Hypothalamus (tissue), 51 donors: ENCODE measurements at places on chromosomes 11 and 22.

DNA sequence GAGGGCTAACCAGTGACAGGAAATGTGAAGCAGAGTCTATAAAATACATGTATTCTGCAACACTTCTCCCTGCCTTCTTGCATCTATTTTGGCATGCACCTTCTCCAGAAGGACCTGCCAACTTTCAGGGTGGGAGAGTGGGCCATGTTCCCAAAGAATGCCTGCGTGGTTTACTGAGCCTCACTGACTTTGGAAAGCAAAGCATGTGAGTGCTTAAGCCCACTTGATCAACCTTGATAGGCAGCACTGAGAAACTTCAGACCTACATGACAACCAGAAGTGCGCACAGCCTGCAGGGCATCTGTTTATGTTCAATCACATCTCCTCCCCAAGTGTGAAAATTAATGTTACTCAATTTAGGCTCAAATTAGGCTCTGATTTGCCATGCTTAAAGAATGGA is 69.2 kb downstream of the AMOTL1 start:
- DNase-seq: no peak

GRCh38 chr22:30289141-30289979 is at the start of gene CASTOR1:
CASTOR1 (minus strand) TSS chr22:30289505; CDS start chr22:30289497, 8 bp downstream.
- DNase-seq: peak; percentile 96

DNA sequence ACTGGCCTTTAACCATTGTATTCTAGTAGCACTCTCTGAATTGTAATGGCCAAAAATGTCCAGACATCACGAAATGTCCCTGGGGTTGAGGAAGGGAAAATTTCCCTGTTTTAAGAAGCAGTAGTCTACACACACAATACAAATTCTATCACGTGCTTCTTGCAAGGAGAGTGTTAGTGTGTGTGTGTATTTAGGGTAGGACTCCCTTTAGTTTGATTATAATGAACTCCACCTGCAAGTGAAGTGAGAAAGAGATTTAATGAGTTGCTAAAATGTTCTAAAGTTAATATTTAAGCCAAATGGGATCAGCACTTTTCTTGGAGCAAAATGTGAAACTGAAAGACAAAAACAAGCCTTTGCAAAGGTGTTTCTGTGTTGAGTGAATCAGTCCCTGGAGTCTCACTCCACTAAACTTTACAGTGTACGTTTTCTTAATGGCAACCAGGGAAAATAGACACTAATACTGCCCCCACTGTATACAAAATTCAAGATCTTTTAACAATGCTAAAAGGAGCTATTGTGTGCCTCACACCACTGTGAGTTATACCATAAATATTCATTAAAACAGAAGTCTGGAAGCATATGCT is 590.3 kb upstream of the TENM4 start:
- DNase-seq: no peak

- DNase-seq: no peak
These were observed 23.4 kb upstream of the ARHGAP20 start for GRCh38 chr11:110735455-110736170.

DNA sequence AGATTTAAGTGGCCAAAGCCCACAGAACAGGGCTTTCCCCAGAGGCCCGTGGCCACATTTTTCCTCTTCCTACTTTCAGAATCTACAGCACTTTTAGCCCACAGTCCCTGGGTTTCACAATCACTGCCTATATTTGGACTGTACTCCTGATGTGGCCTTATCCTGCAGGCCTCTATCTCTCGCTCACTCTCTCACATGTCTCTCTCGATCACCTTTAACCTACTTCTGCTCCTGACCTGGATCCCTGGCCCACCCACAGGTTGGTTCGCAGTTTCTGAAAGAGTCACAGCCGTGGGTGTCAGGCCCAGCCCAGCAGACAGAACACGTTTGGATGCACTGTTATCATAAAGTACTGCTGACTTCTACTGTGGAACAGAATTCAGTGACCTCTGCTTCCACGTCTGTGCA is 55.5 kb downstream of the LARGE1 start:
- DNase-seq: no peak

DNA sequence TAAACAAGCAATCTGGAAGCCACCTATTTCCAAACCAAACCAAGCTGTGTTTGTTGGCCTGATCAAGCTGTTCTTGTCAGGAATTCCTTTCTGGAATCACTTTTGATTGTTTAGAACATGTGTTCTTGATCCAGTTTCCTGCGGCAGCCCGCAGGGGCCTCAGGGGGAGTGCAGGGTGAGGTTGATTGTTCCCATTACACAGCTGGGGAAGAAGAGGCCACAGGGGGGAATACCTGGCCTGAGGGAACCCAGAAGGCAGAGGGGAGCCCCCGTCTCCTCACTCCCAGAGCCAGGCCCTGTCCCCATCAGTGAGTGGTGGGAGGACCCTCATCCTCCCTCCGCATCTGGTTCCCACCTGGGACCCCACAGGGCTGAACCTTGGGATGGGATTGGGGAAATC is 4.2 kb downstream of the MRGPRD start:
- no peak for DNase-seq

DNA sequence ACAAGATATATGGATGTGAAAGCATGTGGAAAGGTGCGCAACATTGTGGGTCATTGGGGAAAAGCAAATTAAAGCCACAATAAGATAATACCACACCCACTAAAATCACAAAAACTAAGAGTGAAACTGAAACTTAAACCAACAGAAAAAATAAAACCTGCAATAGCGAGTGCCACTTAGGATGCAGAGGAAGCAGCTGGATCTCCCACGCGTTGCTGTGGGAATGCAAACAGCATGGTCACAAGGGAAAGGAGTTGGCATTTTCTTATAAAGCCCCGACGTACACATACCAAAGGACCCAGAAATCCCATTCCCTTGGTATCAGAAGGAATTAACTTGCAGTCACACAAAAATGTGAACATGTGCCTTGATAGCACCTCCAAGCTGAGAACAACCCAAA is 712.0 kb downstream of the TBC1D22A start:
- no peak for DNase-seq

- DNase-seq: peak; percentile 46
These were observed 43.8 kb upstream of the BARX2 start for GRCh38 chr11:129331871-129332274.

GRCh38 chr11:105034813-105035620 is at the start of gene CASP1:
CASP1 (minus strand) TSS chr11:105035144; CDS start chr11:105035113, 31 bp downstream.
- DNase-seq: no peak

DNA sequence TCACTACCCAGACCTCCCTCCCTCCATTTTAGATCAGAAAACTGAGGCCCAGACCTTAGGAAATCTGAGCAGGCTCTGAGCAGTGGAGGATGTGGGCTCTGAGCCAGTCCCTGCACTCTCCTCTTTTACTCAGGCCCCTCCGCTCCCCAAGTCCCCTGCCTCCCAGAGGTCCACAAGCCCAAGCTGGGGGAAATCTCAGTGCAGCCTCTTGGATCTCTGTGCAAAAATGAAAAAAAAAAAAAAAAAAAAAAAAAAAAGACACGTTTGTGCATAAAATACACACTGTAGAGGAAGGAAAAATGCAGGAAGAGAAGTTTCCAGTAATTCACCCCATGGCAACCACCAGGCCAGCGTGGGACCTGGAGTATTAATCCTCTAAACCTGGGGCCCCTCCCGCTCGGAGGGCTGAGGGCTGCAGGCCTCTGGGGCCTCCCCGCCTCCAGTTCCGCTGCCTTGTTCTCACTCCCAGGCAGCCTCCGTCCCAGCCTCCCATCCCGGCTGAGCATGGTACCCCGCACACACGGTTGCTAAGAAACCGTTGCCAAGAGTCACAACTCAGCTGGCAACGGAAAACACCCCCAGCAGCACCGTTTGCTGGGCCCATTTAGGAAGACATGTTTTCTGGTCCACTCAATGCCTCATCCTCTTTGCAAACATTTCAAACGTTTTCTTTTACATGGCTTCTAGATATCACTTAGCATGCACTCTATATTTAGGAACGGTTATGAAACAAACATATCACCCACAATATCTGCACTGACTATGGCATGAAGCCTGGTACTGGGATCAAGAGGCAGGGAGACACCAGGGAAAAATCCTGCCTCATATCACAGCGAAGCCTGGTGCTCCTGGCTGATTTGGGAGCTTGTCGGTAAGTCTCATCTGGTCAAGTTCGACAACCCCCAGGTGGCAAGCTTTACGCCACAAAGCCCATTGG is 227.5 kb downstream of the CTTN start:
- DNase-seq: no peak

DNA sequence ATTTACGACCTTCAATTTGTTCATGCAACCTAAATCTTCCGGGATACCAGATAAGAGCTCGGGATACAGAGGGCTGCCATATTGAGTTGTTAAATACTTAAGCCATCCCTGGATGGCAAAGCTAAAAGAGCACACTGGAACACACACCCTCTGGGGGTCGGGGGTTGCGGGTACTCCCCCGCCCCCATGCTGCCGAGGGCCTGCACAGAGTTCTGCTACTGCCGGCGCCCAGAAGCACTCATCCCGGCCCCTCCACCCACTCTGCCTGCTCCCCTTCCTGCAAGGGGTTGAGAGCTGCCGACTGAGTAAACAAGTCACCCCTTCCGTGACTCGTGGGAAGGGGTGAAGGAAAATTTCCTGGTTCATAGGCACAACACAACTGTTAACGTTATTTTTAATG is 9.3 kb upstream of the MMP13 start:
- no peak for DNase-seq

DNA sequence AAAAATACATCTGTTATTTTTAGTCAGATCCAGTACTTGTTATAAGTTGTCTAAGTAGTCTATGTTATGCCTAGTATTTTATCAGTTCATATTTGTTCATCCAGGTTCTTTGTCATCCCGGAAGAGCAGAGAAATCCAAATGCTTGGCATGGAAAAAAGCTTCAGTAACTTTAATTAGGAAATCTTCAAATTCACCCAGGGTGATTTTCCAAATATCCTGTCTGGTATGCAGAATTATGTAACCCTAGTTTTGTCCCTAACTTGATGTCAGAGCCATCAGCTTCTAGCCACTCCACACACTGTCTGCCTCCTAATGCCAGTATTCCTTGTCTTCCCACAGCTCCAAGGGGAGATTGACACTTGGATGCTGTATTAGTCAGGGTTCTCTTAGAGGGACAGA is 216.2 kb downstream of the ARHGAP42 start:
- no peak for DNase-seq

DNA sequence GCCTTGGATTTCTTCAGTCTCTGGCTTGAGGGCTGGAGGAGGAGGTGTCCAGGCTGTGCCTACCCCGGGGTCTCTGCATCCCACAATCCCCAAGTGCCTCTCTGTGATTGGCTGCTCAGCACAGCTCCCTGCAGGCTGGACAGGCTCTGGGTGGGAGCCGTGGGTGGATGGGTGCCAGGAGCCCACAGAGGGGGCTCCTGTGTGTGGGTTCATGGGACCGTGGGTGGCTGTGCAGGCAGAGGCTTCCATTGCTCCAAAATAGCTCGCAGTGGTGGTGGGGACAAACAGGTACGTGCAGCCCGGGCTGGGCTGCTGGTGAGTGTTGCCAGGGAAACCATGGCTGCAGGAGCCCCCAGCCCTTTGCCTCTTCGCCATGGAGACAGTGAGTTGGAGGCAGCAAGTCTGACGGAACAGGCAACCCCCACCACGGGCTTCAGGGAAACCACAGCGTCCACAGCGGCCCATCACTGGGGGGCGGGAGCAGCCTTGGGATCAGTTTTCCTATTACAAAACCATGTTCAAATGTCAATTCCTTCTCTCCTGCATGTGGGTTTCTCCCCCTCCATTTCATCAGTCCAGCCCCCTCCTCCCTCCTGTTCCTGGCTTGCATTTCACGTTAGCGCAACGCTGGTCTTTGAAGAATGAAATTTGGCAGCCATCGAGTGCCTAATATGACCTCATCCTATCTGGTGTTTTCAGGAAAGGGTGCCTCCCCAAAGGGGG is 155.2 kb downstream of the TRIM29 start:
- DNase-seq: no peak

- DNase-seq: no peak
These were observed 177.5 kb upstream of the ZBED5 start for GRCh38 chr11:11035331-11035730.

GRCh38 chr22:20130731-20131596 is 640 bp upstream of the ZDHHC8 start:
- peak; percentile 75 for DNase-seq

GRCh38 chr11:87719326-87720073 is 455.7 kb downstream of the RAB38 start:
- DNase-seq: no peak

DNA sequence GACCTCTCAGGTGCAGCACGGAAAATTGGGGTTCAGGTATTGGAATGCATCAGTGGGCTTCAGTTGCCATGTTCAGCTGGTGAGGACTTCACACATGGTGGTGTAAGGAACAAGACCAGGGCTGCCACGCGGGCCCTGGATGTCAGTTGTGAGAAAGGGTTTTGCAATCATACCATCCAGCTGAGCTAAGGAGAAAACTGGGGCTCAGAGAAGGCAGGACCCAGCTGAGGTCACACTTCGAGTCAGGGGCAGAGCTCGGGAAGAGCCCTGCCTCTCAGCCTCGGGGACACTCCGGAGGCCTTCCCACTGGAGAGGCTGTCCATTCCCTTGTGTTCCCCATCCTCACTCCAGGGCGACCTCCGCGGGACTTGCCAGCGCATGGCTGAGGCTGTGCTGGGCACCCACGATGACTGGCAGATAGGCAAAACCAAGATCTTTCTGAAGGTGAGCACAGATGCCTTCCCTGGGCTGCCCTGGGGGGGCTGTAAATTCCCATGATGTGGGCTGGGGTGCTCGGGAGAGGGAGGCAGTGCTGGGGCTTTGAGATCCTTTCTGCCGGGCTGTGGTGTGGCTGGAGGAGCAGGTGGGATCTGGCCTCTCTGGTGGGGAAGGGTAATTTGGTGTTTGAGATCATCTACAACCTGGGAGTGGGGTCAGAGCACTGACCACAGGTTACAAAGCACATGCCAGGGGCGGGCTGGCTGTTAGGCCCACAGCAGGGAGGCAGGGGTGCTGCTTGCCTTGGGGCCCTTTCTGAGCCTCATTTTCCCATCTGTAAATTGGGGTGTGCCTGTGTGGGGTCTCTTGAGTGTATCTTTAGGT is 47.2 kb downstream of the MYO7A start:
- no peak for DNase-seq

DNA sequence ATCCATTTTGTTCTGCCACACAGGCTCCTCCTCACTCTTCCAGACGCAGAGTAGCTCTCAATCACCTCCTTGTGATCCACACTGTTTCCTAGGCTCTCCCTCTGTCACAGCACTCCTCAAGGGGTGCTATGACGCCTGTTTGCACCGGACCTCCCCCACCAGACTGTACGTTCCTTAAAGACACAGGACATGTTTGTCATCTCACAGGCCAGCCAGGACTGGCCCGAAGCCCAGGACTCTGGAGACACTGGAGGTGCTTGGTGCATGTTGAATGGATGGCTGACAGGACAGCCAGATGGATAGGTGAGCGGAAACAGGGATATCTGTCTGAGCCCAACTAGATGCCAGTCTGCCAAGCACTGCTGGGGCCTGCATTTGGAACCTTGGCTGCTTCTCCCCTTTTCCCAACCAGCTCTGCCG is 13.6 kb downstream of the PLA2G6 start:
- DNase-seq: no peak

GRCh38 chr11:105991888-105992287 is 30.2 kb downstream of the MSANTD4 start:
- no peak for DNase-seq

DNA sequence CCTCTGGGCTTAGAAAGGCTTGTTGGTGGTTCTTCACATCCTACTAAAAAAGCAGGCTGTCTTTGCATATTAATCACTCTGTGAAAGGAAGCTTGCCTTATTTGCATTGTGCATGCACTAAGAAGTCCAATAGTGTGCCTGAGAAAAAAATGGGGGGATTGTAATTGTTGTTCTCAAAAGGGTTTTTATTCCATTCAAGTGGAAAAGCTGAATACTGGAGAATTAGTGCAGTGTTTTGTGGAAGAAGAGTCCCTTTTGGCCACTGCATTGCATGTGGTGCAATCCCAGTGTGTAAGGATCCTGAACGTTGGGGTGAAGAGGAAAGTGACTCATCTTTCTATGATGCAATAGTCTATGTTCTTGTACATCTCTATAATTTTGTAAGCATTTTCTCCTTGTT is 16.5 kb downstream of the NCAM1 start:
- peak; percentile 8 for DNase-seq

GRCh38 chr11:115168229-115168671 is 336.0 kb downstream of the CADM1 start:
- DNase-seq: no peak
